OCI-M1 (cell line): ENCODE measurements at places on chromosomes 5 and 9.

DNA sequence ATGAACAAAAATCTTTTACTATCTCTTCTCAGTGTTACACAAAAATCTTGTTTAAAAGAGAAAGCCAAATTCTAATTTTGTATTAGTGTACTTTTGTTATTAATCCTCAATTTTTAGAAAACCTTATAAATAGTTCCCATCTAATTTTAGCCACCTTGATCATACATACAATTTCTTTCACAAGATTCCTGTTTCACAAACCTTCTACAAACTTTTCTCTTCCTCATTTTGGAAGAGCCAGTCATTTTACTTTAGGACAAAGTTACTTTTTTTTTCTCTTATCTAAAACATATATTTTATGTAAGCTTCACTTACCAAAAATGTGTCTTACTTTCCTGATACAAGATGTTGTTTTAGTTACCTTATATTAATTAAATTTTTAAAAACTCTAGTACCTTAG is 161.3 kb downstream of the YIPF5 start:
- no peak for DNase-seq

GRCh38 chr5:111513131-111513520 is 791 bp upstream of the STARD4 start:
- no peak for DNase-seq

GRCh38 chr5:15796557-15796956 is 296.6 kb downstream of the FBXL7 start:
- no peak for DNase-seq

- no peak for DNase-seq
Observed at GRCh38 chr9:98809311-98810101, 2.0 kb downstream of the GALNT12 start.

DNA sequence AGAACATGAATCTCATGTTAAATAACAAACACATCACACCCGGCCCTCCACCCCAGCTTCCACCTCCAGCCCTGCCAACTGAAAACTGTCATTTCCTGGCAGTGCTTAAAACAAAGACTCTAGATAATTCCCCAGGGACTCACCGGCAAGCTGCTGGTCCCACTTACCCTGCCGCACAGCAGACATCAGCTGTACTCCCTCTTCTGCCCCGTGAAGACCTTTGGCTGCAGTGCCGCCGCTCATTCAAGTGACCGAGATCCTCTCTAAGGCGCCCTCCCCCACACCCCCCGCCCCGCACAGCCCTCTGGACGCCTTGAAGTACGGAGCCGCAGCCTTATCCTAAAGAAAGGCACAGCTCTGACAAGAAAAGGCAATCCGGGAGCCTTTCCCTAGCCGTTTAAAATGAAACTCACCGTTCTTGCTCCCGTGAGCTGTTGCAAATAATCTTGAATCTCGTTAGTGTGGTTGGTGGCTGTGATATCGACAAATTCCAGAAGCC is 434 bp downstream of the GLRX start:
- DNase-seq = peak; percentile 88

GRCh38 chr9:136644343-136644592 is 18.4 kb upstream of the EGFL7 start:
- DNase-seq = no peak

DNA sequence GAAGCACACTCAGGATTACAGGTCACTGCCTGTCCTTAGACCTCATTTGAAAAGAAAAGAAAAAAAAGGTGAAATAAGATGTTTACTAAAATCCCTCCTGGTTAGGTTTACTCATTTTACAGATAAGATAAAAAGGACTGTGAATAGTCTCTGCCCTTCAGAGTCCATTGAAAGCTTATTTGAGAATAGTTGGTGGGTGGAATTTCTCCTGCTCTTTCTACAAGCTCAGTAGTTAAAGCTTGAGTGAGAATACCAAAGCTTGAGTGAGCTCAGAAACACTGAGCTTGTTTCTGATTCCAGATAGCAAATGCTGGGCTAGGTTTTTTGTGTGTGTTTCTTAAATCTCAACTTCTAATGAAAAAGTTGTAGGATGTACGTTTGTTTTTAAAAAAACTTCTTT is 106.7 kb downstream of the SLF1 start:
- no peak for DNase-seq

- DNase-seq = peak; percentile 53
Observed at GRCh38 chr5:132961887-132962286, 1.5 kb downstream of the AFF4 start.

DNA sequence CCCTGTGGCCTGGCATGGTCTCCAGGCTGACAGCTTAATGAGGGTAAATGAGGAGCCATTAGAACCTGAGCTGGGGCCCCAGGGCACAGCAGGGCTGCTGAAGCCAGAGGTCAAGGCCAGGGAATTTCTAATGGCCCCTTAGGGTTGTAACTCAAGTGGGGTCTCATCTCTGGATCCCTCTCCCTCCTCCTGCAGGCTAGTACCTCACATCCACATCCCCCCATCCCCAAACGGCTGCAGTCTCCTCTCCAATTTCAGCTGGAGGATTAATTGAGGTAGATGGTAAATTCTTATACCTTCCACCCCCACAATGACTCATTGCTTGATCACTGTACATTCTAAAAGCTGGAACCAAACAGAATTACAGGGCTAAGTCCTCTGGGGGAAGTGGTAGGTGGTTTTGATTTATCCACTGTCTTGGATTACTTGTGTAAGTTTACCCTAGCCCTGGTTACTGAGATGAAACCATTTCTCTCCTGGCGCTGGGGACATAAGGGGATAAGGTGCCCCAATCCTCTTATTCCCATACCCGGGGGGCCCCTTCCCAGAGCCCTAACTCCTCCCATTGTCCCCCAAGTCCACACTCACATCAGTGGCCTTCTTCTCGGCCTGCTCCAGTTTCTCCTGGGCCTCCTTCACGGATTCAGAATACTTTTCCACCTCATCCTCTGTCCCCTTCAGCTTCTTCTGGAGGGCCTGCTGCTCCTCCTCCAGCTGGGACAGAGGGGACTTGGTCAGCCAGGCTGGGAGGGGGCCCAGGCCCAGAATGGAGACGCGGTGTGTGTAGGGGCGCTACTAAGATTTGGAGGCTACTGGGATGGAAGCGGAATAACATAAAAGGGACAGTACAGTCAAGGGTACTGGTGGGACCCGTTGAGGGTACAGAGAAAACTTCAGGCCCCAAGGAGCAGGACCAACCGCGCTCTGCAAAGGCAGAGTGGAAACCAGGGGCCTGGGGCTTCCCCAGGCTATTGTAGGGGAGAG is 875 bp downstream of the TPM2 start:
- peak; percentile 36 for DNase-seq

GRCh38 chr5:63131626-63132285 is 553.1 kb downstream of the LRRC70 start:
- peak; percentile 70 for DNase-seq

DNA sequence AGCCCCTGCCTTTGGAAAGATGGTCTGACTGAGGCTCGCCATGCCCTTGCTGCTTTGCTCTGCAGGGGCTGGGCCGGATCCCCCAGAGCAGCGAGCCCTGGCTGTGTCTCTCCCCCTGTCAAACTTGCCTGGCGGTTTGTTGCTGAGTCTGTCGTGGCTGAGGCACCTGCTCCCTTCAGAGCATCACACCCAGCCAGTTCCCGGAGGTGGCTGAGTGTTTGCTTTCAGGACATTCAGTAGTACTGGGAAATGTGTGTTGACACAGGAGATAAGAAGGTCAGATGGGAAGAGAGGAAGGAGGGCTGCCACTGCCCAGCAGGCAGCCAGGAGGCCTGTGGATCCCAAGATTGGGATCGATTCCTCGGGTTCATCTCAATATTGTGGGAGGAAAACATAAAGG is 62.9 kb downstream of the GADD45G start:
- no peak for DNase-seq

GRCh38 chr5:56340196-56340980 is 107.3 kb upstream of the ANKRD55 start:
- no peak for DNase-seq

- no peak for DNase-seq
Observed at GRCh38 chr9:31597977-31598376, 786.5 kb upstream of the ACO1 start.

GRCh38 chr5:17837757-17838156 is 203.5 kb downstream of the TAF11L14 start:
- no peak for DNase-seq

- no peak for DNase-seq
Observed at GRCh38 chr9:91917436-91917835, 32.6 kb downstream of the ROR2 start.

DNA sequence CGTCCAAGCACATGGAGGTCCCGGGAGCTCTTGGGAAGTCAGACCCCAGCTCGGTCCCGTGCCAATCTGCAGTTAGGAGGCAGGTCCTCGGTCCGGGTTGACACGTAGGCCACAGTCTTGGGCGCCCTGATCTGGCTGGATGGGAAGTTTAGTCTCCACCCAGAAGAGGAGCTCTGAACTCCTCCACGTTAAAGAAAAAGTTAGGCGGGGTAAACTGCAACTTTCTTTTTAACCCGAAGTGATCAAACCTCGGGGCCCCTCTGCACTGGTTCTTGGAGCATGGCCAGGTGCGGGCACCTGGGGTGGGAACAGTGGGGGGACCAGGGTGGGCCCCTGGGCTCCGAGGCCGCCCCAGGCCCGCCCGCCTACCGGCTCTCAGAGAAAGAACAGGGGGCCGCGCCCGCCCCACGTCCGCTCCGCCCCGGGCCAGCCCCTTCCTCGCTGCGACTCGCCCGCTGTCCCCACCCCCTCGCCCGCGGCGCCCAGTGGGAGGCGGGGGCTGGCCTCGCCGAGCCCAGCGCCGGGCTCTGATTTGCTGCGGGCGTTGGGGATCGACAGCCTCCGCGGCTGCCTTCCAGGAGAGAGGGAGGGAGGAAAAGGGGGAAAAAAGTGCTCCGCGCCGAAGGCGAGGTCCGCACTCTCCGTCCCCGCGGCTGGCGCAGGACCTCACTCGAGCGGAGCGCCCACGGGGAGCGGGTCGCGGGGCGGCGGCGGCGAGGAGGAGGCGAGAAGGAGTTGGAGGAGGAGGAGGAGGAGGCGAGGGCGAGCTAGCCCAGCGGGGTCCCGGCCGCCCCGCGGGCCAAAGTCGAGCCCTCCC is at the start of gene COL5A1:
Gene COL5A1, plus strand, starts transcription at position 631 of the 817 bp plus-strand sequence. CDS start 385 bp downstream, outside the sequence.
- DNase-seq = no peak

DNA sequence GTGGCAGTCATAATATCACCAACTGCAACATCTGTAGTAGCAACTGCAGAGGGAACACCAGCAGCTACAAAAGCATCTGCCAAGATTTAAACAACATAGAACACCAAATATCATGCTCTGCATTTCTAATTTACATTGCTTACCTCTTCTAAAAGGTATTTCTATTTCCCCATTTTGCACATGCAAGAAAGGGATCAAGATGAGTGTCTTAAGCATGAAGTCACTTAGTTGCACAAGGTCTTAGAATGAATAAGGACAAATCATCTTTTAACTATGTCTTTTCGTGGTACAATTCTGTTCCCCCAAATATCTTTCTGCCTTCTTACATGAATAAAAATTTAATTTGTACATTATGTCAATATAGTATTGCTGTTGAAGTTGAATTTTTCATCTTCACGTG is 1746.4 kb downstream of the EFNA5 start:
- no peak for DNase-seq

DNA sequence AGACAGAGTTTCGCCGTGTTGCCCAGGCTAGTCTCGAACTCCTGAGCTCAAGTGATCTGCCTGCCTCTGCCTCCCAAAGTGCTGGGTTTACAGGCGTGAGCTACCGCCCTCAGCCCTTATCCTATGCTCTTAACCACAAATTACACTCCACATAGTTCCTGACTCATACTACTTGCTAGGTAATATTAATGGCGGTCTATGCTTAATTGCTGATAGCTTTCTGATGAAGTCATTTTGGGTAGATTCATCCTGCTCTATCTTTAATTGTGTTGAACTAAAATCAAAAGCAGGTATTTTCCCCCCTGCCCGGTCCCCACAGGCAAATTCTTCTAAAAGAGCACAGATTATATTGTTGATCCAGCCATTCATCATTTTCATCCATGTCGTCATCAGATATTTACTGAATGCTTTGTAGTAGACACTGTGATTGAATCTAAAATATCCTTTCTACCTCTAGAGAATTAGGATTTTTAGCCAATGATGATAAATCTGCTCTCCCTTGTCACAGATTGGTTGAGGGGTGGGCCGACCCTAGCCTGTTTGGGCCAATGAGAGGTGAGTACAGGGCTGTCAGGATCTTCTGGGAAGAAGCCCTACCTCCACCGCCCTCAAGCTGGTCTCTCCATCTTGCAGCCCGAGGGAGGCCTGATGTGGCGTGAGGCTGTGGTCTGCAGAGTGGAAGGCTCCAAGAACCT is 144.8 kb downstream of the NR3C1 start:
- no peak for DNase-seq

- no peak for DNase-seq
Observed at GRCh38 chr9:124292696-124293593, 35.2 kb downstream of the NEK6 start.

GRCh38 chr9:38689678-38690077 is 30.3 kb downstream of the FAM240B start:
- no peak for DNase-seq

DNA sequence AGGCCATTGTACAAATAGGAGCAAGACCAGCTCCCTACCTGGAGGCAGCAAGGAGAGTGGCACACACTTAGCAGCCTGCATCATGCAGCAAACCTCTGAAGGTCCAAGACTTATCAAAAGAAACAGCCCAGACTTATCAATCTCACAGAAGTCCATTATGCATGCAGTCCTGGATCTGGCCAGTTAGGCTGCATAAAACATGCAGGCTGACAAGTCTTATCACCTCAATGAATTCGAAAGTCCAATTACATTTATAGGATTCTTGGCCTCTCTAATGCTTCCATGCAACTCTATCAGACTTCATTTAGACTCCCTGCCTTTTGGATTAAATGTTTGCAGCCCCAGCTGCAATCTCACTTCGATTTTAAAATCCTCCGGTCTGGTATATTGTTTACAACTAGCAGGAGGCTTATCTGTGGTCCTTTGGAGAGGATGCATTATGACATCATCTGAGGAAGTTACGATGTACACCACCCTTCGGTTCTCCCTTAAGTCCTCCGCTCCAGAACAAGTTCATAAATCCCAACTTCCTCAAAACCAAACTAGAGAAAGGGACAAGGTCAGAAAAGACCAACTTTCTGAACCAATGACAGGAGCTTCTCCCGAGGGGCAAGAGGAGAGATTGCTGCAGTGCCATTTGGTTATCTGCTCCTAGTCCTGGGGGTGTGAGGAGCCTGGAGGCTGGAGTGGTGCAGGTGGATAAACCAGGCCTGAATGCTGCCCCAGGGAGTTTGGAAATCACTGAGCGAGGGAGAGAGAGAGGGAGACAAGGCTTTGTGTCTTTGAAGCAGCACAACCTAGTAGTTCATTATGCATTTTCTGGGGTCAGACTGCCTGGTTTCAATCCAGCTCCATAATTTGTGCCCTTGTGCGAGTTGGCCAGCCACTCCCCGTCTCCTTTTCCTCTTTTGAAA is 313.9 kb downstream of the TLE1 start:
- peak; percentile 33 for DNase-seq

GRCh38 chr9:131603199-131603598 is 57.9 kb downstream of the PRRT1B start:
- DNase-seq = no peak

GRCh38 chr9:80881940-80882339 is 807.4 kb downstream of the TLE1 start:
- no peak for DNase-seq

- DNase-seq = no peak
Observed at GRCh38 chr9:19516348-19516747, 107.5 kb downstream of the ACER2 start.

- DNase-seq = no peak
Observed at GRCh38 chr9:18441261-18441660, 32.7 kb upstream of the ADAMTSL1 start.

- no peak for DNase-seq
Observed at GRCh38 chr9:129835860-129836223, 584 bp downstream of the USP20 start.
